ENCODE measurements at places on chromosomes 11 and 22. TPM values are rescaled to one million over a fixed set of nuclear protein-coding genes. Genes with fewer than 3 reads are reported as not detected.

- no peak for DNase-seq
Observed at GRCh38 chr22:38141217-38141973, 30.9 kb upstream of the BAIAP2L2 start.

DNA sequence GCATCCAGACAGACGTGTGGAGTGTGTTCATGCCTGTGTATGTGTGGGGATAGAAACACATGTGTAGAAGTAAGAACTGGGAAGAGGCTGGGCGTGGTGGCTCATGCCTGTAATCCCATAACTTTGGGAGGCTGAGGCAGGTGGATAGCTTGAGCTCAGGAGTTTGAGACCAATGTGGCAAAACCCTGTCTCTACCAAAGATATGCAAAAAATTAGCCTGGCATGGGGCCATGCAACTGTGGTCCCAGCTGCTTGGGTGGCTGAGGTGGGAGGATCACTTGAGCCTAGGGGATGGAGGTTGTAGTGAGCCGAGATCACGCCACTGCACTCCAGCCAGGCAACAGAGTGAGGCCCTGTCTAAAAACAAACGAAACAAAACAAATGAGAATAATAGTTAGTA is 1166.6 kb downstream of the TBC1D22A start:
- no peak for DNase-seq

DNA sequence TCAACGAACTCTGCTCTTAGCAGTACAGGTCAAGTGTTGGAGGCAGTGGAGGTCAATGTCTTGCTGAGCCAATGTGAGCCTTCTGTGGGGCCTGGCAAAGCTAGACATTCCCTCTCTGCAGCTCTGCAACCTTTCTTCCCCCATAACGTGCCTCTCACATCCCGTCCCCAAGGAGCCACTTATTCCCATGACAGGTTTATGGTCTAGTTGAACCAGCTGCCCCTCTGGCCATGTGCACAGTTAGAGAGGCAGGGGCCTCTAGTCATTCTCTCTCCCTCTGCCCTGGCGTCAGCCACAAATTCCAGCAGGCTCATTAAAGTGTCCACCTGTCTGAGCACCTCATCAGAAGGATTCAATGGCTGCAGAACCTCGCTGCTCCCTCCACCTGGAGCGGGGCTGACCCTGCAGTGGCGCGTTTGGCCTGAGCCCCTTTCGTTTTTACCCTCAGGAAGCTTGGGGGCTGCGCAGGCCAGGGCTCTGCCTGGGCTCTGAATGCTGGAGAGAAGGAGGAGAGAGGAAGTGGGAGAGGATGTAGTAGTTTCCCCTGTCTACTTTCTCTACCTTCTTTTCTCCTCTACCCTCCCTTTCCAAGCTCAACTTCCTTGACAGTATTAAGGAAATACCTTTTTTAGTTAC is 302.1 kb upstream of the B3GAT1 start:
- no peak for DNase-seq

DNA sequence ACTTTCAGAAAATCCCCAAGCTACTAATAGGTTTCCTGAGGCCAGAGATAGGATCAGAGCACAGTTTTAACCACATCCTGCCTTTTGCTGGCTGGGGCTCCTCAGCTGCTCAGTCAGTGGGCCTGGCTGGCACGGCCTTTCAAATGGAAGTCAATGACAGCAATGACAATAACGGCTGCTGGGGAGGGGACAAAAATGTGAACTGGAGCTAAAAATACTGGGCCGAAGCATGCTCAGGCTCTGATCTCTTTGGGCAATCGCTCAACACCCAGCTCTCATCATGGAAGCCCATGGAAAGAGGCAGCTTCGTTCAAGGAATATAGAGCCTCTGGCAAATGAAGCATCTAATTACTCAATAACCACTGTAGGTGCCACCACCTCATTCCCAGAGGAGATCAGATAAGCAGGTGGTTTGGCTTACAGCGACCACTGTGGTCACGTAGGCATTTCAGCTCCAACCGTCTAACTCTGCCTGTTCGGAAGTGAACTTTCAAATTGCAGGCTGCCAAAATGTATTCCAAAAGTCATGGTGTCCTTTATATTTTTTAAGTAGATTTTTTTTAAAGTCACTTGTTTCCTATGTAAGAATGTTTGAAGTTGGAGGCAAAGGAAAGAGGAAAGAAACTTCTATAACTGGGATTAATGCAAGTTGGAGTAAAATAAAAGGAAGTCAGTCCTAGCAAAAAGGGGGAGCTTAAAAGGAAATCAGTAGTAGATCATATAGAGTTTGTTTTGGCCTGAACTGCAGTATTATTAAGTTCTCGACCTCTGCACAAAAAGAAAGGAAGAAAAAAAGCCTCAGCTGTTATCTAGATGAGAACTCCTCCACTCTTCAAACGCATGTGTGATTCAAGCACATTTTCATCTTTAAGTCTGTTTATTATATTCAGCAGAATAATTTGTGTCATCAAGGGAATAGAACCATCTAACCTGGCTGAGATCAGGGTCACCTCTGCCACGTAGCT is 14.1 kb downstream of the WT1 start:
- no peak for DNase-seq

Gene USH1C
- not detected for total RNA-seq

Gene IL18
- total RNA-seq = 0.54 TPM

GRCh38 chr22:49286181-49286760 is 541.4 kb downstream of the BRD1 start:
- no peak for DNase-seq

DNA sequence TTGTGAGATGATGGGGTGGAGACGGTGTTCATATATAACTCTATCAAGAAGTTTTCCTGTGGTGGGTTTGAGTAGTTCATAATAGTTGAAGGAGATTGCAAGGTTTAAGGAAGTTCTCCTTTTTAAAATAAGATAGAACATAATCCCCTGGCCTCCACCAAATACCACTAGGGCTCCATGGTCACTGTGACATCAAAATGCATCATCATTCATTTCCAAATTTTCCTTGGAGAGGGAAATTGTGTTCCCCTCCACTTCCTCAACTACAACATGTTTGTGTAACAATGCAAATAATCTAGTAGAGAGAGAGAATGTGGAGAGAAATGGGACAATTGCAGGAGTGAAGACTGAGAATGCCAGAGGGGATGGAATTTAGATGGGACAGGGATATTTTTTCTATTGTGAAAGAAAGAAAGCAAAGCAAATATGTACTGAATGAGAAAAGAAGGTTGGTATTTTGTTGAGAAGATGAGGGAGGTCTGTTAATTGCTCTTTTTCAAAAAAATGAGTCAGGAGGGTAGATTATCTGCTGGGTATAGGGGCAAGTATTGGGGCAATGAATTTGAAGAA is 33.4 kb upstream of the ZBED5 start:
- DNase-seq = no peak

GRCh38 chr22:23106906-23107367 is 34.9 kb downstream of the RSPH14 start:
- DNase-seq = no peak

GRCh38 chr11:90344546-90344945 is 121.7 kb upstream of the CHORDC1 start:
- no peak for DNase-seq

DNA sequence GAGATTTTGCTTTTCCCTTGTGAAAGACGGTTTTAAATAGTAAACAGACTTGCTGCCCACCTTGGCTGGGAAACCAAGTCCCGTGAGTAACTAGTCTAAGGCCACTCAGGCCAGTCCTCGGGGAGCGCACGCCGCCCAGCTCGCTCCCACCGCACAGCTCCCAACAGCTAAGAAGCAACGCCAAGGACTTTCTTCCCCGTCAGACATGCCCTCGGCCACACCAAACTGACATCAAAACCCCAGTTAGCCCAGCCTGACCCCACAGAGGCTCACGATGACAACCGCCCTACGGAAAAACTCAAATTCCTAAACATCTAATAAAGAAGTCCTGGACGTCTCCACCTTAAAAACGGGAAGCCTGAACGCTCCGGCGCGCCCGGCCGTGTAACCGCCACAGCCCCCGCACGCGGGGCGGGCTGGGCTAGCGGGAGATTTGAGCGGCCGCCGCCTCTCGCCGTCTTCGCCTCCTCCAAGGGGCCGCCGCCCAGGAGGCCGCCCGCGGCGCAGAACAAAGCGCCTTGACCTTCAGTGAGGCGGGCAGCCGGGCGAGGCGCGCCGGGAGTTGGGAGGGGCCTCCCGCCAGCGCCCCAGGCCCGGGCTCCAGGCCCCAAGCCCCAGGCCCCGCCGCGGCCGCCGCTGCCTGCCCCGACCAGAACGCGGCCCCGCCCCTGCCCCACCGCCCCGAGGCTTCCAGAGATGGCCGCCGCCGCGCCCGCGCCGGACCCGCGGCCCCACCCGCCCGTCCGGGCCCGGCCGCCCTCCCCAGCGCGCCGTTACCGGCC is 486 bp downstream of the NAP1L4 start:
- DNase-seq = peak; percentile 20

DNA sequence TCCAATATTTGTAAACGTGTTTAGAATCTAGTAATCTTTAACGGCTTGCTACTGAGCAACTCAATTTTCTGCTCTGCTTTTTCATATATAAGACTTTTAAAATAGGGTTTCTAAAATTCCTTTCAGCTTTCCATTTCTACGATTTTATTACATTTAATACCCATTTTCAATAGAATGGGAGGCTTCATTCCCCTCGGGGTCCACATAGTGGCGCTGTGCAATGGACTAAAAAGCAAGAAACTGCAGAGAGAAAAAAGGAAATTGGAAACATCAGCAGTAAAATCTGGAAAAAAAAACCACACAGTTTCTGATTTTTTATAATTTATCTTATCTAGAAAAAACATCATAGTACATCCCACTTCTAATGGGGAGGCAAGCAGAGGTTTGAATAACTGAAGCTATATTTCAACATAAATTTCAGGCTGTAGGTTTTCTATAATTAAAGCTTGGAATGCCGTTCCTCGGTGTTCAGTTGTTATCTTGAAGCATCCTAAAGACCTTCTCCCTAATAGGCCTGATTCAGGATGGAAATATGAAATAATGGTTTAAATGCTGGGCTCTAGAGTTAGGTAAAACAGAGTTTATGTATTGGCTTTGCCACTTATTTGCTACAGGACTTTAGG is 18.7 kb upstream of the JHY start:
- peak; percentile 50 for DNase-seq

GRCh38 chr11:126135235-126136176 is 72.8 kb upstream of the CDON start:
- no peak for DNase-seq

DNA sequence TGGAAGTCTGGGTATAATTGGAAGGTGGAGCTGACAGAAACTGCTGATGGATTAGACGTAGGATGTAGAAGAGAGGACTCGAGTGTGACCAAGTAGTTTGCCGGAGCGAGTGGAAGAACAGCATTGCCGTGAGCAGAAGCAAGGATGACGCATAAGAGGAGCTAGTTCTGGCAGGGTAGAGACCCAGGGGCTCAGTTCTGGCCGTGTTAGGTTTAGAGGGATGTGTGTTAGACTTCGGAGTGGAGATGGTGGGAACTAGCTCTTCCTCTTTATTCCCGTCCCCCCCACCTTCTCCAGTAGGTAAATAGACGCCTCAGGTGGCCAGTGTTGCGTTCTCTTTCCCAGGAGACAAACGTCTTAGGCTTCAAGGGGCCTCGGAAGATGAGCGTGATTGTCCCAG is 19.1 kb downstream of the TUB start:
- no peak for DNase-seq

Gene ARHGAP42
- total RNA-seq = 7.3 TPM

Gene OR52E8
- total RNA-seq = not detected

- DNase-seq = no peak
Observed at GRCh38 chr11:932435-932834, 6.8 kb downstream of the AP2A2 start.

- peak; percentile 61 for DNase-seq
Observed at GRCh38 chr11:109037856-109038780, 373.2 kb downstream of the DDX10 start.

- no peak for DNase-seq
Observed at GRCh38 chr11:121890946-121891515, 225.0 kb downstream of the BLID start.

GRCh38 chr11:27861706-27862430 is 161.6 kb upstream of the BDNF start:
- DNase-seq = peak; percentile 95

DNA sequence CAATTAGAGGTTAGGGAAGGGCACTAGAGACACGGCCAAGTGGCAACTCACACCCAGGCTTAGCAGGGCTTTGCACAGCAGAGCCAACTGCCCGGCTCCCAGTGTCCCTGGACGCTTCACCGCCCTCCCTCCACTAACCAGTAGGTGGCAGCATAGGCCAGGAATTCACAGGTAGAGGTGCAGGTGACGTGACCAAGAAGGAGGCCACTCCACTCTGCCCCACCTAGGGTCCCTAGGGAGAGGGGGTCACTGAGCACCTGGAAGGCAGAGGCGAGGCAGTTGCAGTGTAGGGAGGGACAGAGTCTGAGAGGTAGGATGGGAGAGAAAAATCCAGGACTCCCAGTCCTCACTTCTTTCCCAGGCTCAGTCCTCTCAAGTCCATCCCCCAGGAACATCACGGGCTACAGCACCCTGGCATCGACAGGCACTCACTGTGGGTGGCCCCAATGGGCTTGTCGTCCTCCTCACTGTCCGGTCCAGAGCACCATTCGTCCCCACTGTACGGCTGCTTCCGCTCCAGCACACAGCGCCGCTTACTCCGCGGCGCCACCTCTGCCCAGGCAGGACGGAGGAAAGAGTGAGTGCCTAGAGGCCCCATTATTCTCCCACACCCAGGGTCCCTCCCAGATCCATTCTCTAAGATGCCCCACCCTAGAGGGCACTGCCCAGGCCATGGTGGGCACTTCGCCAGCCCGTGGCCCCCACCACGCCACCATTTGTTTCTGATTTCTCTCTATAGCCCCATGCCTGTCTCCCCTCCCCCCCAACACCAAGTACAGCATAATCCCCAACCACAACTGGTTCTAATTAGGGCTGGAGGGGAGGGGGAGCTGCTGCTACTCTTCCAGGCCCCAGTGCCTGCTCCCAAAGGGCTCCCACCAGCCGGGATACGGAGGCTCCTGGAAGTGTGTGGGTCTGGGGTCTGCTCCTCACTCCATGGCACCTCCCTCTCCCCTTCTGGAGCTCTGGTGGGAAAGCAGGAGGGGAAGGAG is 18.4 kb downstream of the BCL9L start:
- DNase-seq = peak; percentile 62

DNA sequence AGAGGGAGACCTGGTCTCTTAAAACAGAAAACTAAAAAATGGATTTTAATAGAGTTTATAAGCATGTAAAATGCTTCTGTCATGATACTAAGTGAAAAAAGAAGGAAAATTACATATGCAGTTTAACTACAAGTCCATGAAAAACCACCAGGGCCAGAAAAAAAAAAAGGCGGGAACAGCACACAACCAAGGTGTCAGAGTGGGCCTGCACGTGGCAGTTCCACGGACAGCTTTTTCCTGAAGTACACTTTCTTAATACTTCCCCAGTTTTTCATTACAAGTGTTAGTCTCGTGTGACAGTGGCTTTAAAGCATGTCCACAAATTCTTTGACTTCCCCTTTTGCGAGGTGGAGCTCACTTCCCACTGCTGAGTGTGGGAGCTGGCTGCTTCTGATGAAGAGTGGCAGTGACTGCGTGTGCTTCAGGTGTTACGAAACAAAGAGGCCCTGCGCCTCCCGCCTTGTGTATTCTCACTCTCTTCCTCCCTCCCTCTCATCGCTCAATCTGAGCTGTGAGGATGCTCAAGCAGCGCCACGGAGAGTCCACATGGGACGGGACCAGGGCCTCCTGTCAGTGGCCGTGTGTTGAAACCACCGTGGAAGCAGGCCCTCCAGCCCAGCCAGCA is 16.4 kb downstream of the PPM1F start:
- peak; percentile 16 for DNase-seq

Gene VWA5A
- 4.7 TPM for total RNA-seq

Data from IMR-90 (cell line).